ENCODE measurements at places on chromosomes 12 and 14. TPM values are rescaled to one million over a fixed set of nuclear protein-coding genes. Genes with fewer than 3 reads are reported as not detected.

Gene SLC39A5
- not detected for total RNA-seq

Gene ACAD10
- total RNA-seq: 24.4 TPM

Gene LTBP2
- 42.4 TPM for total RNA-seq

Gene BDKRB1
- total RNA-seq: not detected

Gene GLT8D2
- 0.87 TPM for total RNA-seq

Gene GYS2
- not detected for total RNA-seq

GRCh38 chr14:21133901-21134300 lies 22.0 kb downstream of the OR5AU1 start:
- DNase-seq: no peak

DNA sequence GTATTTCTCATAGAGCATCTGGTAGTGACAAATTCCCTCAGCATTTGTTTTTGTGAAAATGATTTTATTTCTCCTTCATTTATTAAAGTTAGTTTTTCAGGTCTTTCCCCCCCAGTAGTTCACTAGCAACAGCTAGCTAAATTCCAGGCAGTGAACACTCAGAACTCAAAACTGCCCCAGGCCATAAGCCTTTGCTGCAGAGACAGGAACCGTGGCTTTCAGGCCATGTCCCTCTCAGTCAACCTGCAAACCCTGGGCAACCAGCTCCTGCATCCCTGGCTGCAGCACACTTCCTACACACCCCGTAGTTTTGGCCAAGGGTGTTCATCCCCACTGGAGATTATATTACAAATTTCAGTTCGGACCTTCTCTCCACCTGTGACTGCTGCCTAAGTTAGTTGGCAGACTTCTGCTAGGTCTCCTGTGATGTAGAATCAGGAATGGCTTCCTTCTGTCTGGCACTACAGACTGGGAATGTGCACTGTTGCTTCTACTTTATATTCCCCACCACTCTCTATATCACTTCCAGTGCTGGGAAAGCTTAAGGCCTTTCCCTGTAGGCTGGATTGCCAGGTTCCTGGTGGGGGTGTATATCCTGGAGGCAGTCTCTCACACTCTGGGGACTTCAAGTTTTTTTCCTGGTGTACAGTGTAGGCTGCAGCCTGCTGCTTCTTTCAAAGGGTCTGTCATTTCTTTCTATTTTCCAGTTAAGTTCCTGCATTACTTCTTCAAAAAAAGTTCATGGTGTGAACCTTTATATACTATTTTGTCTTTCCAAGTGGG lies 924.4 kb upstream of the LRFN5 start:
- DNase-seq: peak; percentile 28

- no peak for DNase-seq
Measured at GRCh38 chr12:70609739-70610491, 27.3 kb downstream of the PTPRB start.

DNA sequence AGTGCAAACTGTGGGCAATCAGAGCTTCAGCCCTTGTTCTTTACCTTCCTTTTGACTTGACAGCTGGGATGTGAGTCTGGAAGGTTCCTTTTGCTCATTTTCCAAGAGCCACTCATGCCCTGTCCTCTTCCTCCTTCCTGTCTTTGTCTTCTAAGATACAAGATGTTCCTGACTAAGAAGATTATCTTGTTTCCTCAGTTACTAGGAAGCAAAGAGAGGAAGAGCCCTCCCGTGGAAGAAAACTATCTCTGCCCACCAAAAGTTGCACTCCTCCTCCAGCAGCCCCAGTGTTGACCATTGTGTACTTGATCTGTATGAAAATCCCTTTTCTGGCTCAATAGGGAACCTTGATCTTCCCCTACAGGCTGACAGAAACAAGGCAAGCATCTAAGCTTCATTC lies 138.0 kb downstream of the C12orf75 start:
- DNase-seq: no peak

DNA sequence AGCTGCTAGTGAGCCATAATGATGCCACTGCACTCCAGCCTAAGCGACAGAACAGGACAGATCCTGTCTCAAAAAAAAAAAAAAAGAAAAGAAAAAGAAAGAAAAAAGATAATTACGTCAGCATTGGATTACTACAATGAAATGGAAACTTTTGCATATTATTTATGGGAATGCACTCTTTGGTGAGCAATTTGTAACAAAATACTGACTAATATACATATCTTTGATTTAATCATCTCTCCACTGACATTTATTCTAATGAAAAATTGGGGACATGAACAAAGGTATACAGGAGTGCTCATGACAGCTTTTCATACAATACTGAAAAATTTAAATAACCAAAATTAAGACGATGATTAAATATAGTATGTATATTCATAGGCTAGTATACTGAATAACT lies 27.9 kb upstream of the HECTD1 start:
- DNase-seq: no peak

- DNase-seq: no peak
Measured at GRCh38 chr12:45726603-45727300, 2.8 kb upstream of the ARID2 start.

DNA sequence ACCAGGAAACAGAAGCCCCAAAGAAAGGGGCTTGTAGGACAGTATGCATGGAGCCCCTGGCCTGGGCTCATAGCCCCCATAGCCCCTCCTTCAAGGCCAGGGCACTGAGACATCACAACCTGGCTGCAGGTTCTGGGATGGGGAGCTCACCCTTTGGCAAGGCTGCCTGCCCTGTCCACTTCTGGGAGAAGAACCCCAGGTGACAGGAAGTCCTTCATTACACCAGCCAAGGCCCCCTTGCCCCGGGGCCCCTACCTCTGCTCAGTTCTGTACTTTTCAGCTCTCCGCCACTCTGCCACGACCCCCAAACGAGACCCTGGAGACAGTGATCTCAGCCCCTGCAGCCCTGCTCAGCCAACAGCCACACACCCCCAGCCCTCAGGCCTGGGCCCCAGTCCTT lies 223.2 kb upstream of the RTL1 start:
- DNase-seq: no peak

- DNase-seq: no peak
Measured at GRCh38 chr12:123054371-123054770, 73.9 kb downstream of the ARL6IP4 start.

DNA sequence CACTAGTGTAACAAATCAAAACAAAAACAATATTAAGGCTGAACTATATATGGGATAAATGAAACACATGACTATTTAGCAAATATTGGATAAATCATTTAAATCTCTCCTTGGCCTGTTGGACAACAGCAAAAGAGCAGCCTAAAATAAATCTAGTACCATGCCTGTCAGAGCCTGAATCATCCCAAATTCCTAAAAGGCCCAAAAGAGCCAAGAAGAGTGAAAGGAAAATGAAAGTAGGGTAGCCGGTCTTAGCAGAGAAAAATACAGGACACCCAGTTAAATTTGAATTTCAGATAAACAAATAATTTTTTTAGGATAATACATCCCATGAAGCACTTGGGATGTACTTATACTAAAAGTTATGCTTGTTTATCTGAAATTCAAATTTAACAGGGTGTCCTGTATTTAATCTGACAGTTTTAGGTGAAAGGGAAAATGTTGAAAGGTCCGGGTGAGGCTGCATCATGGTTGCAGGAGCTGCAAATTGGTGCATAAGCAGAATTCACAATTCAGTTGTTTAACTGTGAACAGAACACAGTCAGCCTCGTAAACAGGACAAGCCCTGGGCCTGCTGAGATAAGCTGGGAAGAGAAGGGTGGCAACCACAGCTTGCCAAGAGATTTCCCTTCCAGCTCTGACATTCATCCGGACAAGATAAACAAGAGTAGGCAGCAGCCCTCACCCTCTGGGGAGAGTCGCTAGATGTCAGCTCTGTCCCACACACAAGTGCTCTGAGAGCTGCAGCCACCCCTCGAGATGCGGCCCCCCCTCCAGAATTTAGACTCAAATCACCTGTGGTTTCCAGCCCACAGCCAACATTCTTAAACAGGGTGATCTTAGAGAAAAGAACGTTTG lies 30.3 kb downstream of the DMAC2L start:
- peak; percentile 69 for DNase-seq

DNA sequence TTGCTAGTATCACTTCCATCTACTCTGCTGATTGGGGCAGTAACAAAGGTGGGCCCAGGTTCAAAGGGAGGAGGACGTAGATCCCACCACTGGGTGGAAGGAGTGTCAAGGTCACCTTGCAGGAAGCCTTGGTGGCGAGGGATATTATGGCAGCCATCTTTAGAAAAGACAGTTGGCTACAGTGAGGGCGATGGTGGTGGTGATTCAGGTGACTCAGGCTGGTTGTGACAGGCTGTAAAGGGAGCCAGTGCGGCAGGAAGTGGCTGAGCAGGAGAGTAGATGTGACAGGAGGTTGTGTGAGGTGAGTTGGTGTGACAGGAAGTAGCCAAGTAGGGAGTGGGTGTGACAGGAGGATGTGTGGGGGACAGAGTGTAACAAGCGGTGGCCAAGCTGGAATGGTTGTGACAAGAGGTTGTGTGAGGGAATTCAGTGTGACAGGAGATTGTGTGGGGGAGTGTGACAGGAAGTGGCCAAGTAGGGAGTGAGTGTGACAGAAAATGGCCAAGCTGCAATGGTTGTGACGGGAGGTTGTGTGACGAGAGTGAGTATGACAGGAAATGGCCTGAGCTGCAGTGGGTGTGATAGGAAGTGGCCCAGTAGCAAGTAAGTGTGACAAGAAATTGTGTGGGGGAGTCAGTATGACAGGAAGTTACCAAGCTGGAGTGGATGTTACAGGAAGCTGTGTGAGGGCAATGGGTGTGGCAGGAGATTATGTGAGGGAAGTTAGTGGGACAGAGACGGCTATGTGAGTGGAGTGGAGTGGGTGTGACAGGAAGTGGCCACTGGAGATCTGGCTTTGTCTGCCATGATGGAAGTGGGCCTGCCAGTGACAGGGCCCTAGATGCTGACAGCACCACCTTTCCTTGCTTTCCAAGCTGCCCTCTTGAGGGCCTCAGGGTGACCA lies 136.5 kb upstream of the MYL2 start:
- DNase-seq: no peak

GRCh38 chr14:92215579-92215978 lies 93.8 kb downstream of the CPSF2 start:
- DNase-seq: no peak

Measured in renal cortical epithelial cell (primary cell).